ENCODE measurements at places on chromosomes 3 and 15.
A peak's percentile ranks its signal among the peaks of the same experiment; 100 is the strongest.

GRCh38 chr3:64684715-64685261 is 3.0 kb downstream of the ADAMTS9 start:
- no peak for DNase-seq
- H3K27me3 ChIP-seq: peaks cover 58% of the 10 kb centered on the region
- H3K36me3 ChIP-seq: no peaks in the 10 kb centered on the region
- H3K4me1 ChIP-seq: peaks cover 5% of the 10 kb centered on the region
- H3K27ac ChIP-seq: no peak overlapping the region

GRCh38 chr3:178267158-178267844 is 268.9 kb upstream of the KCNMB2 start:
- H3K27ac ChIP-seq: no peak overlapping the region
- DNase-seq: no peak
- H3K36me3 ChIP-seq: no peaks in the 10 kb centered on the region

GRCh38 chr3:107188262-107188661 is 189.0 kb upstream of the CCDC54 start:
- H3K27me3 ChIP-seq: no peaks in the 10 kb centered on the region
- no peak for DNase-seq

DNA sequence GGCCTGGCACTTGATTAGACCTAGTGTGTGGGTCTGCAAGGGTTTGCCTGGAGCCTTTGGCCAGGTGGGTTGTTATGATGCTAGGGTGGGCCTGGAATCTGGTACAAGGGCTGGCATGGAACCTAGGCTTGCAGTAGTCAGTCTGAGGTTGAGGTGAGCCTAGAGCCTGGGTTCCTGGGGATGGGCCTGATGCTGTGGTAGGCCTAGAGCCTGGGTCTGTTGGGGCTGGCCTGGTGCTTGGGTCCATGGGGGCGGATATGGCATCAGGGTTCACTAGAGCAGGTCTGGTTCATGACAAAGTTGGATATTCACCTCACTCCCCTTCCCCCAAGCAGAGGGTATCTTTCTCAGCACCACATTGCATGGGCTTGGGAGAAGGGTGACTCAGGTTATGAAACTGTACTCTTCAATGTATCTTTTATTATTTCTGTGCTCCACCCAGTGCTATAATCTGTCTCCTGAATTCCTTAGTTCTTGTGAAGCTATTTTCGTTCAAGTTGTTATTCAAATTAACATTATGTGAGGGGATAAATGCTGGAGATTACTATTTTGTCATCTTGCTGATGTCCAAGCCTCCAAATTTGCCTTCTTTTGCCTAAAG is 274.4 kb downstream of the NFKBIZ start:
- no peak for DNase-seq
- peaks cover 20% of the 10 kb centered on the region for H3K36me3 ChIP-seq
- peaks cover 4% of the 10 kb centered on the region for H3K4me1 ChIP-seq
- H3K27me3 ChIP-seq: no peaks in the 10 kb centered on the region
- H3K27ac ChIP-seq: no peak overlapping the region
- H3K4me3 ChIP-seq: no peak overlapping the region

DNA sequence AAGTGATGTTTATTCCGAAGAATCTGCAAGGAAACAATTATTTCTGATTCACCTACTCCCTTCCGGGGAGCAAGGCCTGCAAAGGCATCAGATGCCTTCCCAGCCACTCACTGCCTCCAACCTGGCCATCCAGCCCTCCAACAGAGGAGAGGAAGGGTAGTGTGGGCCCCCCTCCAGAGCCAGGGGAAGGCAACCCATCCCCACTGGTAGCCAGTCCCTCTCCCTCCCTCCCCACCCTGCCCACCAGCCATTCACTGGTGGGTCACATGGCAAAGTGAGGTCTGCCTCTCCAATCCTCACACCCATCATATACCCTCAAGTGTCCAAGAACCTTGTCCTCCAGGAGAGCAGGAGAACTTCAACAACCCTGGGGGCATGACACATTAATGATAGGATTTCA is 2.4 kb upstream of the VIPR1 start:
- H3K36me3 ChIP-seq: no peaks in the 10 kb centered on the region
- DNase-seq: peak; percentile 19
- no peak overlapping the region for H3K4me3 ChIP-seq

DNA sequence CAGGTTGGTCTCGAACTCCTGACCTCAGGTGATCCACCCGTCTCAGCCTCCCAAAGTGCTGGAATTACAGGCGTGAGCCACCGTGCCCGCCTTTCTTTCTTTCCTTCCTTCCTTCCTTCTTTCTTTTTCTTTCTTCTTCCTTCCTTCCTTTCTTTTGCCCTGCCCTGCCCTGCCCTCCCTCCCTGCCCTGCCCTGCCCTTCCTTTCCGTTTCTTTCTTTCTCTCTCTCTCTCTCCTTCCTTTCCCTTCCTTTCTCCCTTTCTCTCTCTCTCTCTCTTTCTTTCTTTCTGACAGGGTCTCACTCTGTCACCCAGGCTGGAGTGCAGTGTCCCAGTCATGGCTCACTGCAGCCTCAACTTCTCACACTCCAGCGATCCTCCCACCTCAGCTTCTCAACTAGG is 74.6 kb downstream of the UMPS start:
- no peaks in the 10 kb centered on the region for H3K36me3 ChIP-seq
- no peaks in the 10 kb centered on the region for H3K4me1 ChIP-seq
- H3K4me3 ChIP-seq: no peak overlapping the region

DNA sequence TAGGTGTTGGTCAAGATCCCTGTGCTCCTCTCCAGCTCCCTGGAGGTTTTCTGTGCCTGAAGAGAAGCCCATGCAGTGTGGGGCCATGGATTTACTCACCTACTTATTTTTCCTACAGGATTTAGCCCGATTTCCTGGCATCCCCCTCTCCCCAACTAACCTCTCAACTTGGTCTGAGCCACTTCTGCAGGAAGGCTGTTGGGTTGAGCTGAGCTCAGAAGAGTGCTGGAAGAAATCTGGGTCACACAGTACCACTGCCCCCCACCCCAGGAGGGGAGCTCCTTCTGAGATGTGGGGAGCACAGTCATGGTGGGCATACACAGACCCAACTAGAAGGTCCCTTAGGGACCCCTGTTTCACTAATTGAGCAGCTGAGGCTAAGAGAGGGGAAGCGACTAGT is 34.4 kb upstream of the SLCO2A1 start:
- H3K27me3 ChIP-seq: peaks cover 22% of the 10 kb centered on the region
- H3K4me3 ChIP-seq: no peak overlapping the region
- H3K27ac ChIP-seq: no peak overlapping the region
- DNase-seq: no peak
- H3K4me1 ChIP-seq: no peaks in the 10 kb centered on the region

GRCh38 chr3:128340198-128340903 is 126.3 kb downstream of the DNAJB8 start:
- H3K27me3 ChIP-seq: no peaks in the 10 kb centered on the region
- DNase-seq: no peak
- no peaks in the 10 kb centered on the region for H3K4me1 ChIP-seq

Data from activated naive CD4-positive, alpha-beta T cell treated with anti-CD3 and anti-CD28 coated beads, Interleukin-2, amount 10 ng/mL, durations not matched to agents 7 days and 5 days (primary cell).